ENCODE measurements at places on chromosomes 11 and 22. TPM values are rescaled to one million over a fixed set of nuclear protein-coding genes. Genes with fewer than 3 reads are reported as not detected.

DNA sequence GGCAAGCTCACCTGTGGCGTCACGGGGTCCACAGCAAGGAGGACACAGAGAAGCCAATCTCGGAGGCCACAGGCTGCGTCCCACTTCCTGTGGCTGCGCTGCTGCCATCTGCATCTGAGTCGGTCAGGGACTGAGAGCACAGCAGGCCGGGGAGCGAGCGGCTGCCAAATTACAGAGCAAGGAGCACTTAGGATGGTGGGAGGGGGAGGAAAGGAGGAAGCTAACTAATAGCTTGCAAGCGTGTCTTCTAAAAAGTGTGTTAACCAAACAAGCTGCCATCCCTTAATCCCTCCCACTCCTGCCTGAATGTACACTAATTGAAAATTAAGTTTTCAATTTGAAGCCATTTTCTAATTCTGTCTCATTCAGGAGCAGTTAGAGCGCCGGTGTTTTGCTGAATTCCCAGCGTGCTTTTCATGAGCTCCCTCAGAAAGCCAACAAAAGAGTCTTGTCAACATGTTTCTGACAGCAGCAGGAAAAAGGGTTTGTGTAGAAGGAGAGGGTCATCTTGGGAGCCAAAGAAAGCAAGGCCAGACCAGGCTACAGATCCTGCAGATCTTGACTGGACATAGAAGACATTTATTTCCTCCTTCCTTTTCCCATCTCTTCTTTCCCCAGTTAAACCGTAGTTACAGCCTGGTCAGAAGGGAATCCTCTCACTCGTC lies 42.4 kb upstream of the API5 start:
- DNase-seq, result no peak

DNA sequence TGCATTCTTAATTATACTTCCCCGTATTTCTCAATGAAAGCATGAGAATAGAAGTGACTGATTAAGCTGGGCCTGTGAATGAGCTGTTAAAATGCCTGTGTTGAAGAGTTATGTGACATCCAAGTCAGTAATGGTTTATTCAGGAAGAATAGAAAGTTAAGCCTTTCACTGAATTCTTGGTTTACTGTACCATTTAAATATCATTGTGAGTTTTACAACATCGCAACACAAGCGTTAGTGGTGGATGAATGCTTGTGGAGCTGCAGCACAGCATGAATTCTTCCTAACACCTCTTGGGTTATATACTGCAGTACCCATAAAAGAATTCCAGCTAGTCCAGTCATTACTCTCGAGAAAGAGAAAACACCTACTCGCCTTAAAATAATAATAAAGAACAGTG lies 257.8 kb downstream of the JRKL start:
- no peak for DNase-seq

DNA sequence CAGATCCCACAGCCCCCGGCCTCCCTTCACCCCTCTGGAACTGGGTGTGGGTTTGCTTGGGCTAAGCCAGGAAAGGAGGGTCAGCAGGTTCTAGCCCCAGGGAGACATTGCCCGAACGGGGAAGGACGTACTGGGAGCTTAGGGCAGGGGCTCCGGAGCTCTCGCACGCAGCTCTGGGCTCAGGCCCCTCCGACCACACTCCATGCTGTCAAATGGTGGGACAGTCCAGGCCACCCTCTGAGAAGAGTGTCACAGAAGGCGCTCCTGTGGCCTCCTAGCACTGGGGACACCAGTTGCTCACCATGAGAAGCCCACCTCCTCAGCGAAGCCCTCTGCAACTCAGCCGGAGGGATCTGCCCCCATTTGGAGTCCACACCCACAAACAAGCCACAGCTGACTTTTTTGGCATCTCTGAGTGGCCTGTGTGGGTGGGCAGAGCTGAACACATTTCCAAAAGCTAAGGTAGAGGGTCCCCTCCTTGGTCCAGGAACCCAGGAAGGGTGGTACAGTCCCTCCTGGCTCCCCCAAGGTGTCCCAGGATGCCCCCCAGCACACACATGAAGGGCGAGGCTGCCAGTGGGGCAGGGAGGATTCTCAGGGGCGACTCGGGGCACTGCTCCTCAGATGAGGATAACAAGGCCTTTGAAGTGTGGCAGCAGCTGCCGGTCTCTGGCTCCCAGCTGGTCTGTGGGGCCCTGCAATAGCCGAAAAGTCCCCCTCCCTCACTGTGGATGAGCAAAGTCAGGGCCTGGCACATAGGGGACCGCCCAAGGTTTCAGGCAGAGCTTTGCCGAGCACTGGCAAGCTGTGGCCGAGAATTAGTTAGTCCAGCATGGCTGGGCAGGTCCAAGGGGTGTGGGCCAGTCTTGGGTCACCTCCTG lies 13.0 kb upstream of the TEF start:
- no peak for DNase-seq

BAIAP2L2 gene
- total RNA-seq, result under 0.01 TPM

RAB38 gene
- 10.9 TPM for total RNA-seq

CALCA gene
- total RNA-seq, result not detected

Data from pulmonary artery endothelial cell (primary cell).